ENCODE measurements at places on chromosomes 11 and 22.

DNA sequence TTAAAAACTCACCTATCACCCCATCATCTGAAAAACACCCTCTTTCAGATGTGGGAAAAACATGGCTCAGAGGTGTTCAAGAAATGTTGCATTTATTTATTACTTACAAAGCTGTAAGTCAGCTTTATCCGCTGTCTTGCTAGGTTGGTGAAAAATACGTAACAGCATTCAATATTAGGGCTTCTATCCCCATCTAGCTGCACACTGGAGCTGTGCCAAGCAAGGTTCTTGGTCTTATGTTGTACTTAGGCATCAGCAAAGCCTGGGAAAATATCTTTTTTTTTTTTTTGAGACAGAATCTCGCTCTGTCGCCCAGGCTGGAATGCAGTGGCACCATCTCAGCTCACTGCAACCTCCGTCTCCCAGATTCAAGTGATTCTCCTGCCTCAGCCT lies 7.5 kb downstream of the SERPING1 start:
- no peak for DNase-seq

- DNase-seq = no peak
These were observed 451.5 kb upstream of the FAT3 start for GRCh38 chr11:91773090-91773489.

- DNase-seq = no peak
These were observed 1.7 kb downstream of the TRPT1 start for GRCh38 chr11:64224151-64224890.

GRCh38 chr22:28268171-28268570 lies 349.1 kb upstream of the PITPNB start:
- no peak for DNase-seq

DNA sequence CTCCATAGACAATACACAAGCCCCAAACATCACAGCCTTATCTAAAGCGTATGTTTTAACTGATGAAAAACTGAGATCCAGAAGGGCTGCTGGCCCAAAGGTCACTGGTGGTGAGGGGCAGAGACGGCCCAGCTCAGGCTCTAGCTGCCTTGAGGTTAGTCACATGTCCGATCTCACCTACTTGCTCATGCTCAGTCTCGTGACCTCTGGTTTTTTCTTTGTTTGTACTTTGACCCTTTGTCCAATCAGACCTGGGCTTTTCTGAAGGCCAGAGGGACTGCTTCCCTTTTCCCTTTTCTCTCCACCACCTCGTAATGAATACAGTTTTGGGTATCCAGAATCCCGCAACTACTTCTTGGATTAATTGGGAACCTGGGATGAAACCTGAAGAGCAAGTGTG lies 28.6 kb downstream of the MMP20 start:
- no peak for DNase-seq

DNA sequence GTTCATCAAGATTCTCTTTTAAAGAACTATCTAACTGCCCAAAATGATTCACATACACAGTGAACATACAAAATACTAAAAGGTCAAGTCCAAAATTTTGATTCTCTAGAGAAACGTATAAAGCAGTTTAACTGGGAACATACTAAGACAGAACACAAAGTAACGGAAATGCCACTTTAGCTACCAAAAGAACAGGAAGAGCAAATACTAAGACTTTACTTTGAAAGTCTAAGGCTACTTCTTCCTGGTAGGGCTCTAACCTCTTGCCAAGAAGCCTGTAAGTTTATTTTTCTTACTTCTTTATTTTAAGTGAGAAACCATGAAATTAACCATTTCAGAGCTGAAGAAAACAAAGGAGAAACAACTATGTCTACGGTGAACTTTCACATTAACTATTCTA lies 6.2 kb downstream of the PICALM start:
- peak; percentile 38 for DNase-seq

DNA sequence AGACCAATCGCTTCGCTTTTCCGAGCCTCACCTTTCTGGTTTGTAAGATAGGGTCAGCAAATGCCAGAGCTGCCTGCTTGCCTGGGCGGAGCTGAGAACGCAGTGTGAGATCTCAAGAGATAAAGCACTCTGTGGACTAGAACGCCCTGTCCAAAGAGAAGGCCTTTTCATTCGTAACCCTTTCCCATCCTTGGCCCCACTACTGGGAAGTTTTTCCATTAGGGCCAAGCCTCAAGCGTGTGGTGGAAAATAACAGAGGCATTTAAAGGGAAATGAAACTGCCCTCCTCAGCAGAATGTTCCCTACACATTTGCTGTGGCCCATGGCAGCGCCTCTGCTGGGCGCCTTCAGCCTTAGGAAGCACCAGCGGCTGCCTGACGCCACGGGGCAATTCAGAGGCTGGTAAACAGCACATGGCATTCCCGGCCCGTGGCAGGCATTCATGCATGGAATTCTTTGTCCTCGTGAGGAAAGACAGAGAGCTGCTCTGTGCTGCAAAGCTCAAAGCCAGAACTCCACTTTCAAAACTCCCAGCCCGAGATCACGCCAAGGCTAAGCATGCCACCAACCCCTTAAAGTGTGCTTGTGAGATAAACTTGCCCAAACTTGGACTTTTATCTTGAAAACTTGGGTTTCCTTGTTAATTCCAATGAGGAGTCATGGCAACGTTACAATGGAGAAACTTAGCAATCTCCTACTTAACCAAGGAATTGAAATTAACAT lies 38.1 kb downstream of the AHNAK start:
- peak; percentile 80 for DNase-seq

- no peak for DNase-seq
These were observed 1.4 kb downstream of the FOSL1 start for GRCh38 chr11:65898656-65899355.

GRCh38 chr11:134066943-134067885 lies 1.7 kb upstream of the JAM3 start:
- no peak for DNase-seq

DNA sequence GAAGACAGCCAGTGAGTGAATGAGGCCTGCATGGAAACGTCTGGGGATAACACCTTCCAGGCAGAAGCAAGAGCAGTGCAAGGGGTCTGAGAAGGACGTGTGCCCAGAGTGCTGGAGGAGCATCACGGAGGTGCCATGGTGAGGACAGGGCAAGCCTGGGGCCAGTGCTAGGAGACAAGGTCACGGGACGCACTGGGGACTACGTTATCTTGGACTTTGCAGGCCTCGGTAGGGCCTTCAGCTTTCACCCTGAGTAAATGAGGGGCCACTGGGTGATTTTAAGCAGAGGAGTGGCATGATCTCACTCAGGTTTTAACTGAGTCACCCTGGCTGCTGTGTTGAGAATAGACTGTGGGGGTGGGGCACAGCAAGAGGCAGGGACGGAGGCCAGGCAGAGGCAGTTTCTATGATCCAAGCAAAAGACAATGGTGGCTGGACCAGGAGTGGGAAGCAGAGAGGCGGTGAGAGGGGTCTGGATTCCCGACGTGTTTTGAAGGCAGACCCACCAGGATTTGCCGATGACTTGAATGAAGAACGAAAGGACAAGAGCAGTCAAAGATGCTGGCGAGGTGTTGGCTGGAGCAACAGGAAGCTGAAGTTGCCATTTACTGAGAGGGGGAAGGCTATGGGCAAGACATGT lies 102.7 kb upstream of the PARVA start:
- no peak for DNase-seq

- DNase-seq = peak; percentile 73
These were observed 23.4 kb downstream of the PANX1 start for GRCh38 chr11:94151903-94152677.

- no peak for DNase-seq
These were observed 8.0 kb downstream of the PVALB start for GRCh38 chr22:36808721-36809344.

DNA sequence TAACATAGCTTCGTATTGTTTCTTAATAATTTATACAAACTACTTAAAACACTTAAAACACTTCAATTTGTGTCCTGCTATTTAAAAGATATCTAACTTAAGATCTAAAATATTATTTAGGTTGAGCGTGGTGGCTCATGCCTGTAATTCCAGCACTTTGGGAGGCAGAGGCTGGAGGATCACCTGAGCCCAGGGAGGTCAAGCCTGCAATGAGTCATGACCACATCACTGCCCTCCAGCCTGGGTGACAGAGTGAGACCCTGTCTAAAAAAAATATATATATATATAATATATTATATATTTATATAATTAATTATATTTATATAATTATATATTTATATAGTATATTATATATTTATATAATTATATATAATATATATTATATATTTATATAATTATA lies 4.2 kb upstream of the CTR9 start:
- DNase-seq = no peak

DNA sequence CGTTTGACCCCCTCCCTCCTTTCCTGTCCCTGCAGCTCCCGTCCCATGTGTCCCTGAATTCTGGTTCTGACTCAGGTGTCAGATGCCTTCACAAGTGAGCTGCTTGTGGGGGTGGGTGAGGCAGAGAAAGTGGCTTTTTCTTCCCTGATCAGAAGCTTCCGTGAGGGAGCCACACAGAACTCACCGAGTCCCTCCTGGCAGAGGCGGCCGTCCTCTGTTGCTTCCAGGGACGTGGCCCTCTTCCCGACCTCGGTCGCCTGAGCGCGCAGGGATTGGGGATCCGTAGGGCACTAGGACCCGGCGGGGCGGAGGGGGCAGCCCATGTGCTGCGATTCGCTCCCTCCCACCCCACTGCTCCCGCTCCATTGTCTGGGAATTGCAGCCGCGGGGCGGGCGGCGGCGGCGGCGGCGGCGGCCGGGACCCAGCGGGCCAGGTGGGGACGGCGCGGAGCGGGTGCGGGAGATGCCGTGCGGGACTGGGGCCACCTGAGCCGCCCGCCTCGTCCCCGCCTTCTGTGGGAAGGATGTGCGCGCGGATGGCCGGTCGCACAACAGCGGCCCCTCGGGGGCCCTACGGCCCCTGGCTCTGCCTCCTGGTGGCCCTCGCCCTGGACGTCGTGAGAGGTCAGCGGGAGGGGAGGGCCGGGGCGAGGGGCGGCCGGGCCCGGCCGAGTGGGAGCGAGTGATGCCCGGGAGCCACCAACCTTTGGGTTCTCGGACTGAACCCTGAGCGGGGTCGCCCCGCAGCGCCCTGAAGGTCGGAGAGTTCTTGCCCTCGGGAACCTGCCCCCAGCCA lies at the start of gene TMEM132A:
Gene TMEM132A (plus strand): TSS at position 351 of the 796 bp plus-strand sequence. CDS start 174 bp downstream, at position 525.
- DNase-seq = peak; percentile 66

GRCh38 chr11:94871491-94872185 lies 101.7 kb downstream of the CWC15 start:
- DNase-seq = no peak

DNA sequence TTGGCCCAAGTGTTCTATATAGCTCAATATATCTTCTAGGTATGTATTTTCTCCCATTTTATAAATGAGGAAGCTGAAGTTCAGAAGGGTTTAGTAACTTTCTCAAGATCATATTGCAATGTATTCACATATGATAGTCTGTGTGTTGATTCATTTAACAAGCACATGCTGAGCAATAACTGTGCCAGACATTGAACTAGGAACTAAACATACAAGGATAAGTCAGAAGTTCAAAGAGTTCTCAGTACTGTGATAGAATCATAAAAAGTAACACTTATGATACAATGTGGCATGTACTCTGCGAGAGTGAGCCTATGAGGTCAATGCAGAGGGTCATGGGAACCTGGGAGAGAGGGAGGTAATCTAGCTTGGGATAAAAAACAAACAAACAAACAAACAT lies 1082.2 kb upstream of the TENM4 start:
- DNase-seq = no peak

- DNase-seq = no peak
These were observed 220.4 kb upstream of the RAG2 start for GRCh38 chr11:36818410-36818809.

DNA sequence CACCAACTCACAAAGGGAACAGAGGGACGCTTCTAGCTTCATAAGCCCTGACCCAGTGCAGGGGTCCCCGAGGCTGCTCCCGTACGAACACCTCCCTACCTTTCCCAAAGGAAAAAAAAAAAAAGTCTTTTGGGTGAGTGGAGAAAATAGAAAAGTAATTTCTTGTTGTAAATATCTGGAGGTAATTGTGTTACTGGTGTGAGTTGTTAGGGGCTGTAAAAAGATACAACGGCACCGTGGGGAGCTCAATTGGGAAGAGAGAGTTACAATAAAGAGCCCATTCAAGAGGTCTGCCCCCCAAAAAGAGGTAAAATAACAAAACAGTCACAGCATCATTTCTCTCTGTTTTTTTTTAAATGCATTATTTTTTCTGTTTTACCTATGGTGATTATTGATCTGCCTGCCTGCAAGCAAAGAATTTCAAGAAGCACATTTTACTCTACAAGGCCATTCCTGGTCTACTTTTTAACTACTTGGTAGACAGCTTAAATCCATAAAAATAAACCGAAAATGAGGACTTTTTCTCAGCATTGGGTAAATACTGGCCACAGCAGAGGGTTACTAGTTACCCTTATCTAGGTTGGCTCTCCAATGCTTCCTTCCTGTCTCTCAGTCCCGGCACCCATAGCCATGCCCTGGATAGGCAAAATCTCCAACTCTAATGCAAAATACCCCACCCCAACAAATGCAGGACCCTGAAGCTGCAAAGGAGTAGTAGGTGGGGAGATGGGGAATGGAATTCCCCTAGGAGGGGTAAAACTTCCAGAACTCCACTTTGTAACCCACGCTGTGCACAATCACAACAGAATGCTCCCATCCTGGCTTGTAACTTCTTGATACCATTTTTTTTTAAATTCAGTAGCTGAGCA lies 3.1 kb downstream of the PAX6 start:
- no peak for DNase-seq

DNA sequence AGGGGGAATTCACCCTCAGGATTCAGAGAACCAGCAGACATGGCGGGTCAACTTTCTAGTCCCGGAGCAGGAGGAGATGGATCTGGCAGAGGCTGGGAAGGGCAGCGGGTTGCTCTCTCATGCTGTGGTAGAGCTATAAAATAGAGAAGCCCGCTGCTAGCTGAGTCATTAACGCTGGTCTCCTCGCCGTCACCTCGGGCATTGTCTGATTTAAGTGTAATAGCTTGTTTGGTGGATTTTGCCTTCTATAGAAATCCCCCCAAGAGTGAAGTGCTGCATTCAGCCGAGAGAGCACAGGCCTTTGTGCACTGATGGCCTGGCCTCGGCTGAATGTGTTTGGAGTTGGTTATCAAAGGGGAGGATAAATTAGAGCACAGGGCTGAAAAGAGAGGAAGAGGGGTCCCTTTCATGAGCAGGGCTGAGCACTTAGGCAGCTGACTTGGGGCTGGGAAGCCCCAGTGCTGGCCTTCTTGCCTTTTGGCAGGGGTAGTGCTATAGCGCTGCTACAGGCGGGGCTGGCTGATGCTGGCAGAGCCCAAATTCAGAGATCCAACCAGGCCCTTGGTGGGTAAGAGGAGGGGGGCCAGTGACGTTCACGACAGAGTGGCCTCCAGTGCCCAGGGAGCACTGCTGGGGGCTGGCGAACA lies 161.1 kb upstream of the CADM1 start:
- DNase-seq = no peak

- DNase-seq = no peak
These were observed 46.6 kb downstream of the SLC1A2 start for GRCh38 chr11:35372565-35373283.

DNA sequence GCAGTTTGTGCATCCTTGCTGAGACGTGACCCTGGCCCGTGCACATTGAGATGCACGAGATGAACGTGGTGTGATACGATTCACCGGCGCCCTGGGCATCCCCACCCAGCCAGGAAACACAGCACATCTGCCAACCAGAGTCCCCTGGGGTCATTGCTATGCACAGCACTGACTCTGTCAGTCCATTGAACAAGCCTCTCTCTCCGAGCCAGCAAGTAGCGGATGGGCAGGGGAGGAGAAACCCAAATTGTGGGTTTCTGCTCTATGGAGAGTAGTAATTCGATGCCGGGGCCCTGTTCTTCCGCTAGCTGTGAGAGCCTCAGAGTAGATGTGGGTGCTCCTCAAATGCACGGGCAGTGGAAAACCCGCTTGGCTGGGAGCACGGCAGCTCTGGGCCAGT lies 85.1 kb downstream of the ARHGAP8 start:
- DNase-seq = no peak

All from kidney glomerular epithelial cell (primary cell).